ENCODE measurements at places on chromosomes 5 and 9. TPM values are rescaled to one million over a fixed set of nuclear protein-coding genes. Genes with fewer than 3 reads are reported as not detected.

- peaks cover 28% of the 10 kb centered on the region for H3K4me1 ChIP-seq
- H3K27ac ChIP-seq: peak overlapping the region; percentile 6
- no peak overlapping the region for H3K4me3 ChIP-seq
Observed at GRCh38 chr5:83374547-83374946, 97.0 kb upstream of the VCAN start.

DNA sequence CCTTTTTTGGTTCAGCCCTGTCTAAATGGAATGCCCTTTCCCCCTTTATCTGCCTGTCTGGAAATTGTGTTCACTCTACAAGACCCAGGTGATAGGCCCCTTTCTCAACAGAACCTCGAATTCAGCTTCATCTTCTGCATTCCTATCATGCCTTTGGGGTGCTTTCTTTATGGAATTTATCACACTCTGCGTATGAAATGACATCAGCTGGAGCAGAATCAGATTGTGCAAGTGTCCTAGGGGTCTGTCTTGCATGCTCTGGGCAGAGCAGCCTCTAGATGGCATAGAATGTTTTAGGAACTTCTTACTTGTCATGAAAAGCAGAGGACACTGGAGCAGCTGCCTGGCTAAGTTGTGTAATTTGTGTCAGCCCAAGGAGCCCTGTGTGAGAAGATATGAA is 84.9 kb downstream of the ISL1 start:
- H3K4me1 ChIP-seq: peaks cover 7% of the 10 kb centered on the region
- no peaks in the 10 kb centered on the region for H3K36me3 ChIP-seq
- H3K27me3 ChIP-seq: no peaks in the 10 kb centered on the region
- no peak overlapping the region for H3K4me3 ChIP-seq
- no peak overlapping the region for H3K27ac ChIP-seq

DNA sequence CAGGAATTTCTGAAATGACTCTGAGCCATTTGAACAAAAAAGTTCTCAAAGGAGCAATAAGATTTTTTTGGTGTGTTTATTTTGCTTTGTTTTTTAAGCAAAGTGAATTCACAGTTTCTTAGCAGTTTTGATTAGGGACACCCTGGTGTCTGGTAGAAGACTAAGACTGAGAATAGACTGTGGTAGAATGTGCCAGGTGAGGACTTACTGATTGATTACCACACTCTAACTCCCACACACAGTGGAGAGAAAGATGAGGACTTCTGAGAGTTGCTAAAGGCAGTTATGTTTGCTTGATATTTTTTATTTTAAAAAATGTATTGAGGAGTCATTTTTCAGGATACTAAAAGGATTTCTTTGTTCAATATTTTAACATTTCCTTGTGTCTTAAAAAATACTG is 175.1 kb downstream of the CD180 start:
- H3K27me3 ChIP-seq: no peaks in the 10 kb centered on the region
- H3K27ac ChIP-seq: no peak overlapping the region
- H3K36me3 ChIP-seq: no peaks in the 10 kb centered on the region
- H3K4me1 ChIP-seq: peaks cover 8% of the 10 kb centered on the region
- DNase-seq: no peak
- H3K4me3 ChIP-seq: no peak overlapping the region

DNA sequence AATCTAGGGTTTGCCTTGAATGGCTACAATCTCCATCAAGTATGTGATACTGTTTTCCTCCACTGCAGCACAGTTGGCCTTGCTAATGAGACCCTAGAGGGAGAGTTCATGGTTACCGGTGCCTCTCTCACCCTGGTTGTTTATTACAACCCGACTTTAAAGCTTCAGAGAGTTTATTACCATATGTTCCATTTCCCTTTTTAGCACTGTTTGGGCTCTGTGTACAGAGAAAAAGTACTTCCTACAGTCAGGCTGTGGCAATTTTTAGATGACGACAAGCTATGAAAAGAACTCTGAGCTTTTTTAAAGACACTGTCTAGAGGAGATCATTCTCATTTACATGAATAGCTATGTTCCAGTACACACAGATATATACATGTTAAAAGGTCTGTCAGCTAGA is 48.8 kb upstream of the PLCXD3 start:
- no peaks in the 10 kb centered on the region for H3K4me1 ChIP-seq
- H3K27me3 ChIP-seq: no peaks in the 10 kb centered on the region
- no peak for DNase-seq
- H3K27ac ChIP-seq: no peak overlapping the region

DNA sequence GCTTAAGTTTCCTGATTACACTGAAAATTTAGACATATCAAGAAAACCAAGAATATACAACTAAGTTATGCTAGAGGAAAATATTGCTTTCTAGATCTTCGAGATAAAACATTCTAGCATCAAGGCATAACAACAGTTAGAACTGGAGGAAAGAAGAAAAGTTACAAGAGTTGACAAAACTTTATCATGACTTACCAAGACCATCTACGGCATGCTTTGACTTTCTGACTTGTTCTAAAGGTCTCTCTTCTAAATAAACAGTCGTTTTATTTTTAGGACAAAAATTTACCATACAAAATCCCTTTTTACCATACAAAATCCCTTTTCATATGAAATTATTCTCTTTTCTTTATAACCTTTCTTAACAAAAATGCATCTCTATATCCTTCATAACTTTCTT is 1110.1 kb upstream of the CDH10 start:
- H3K27me3 ChIP-seq: no peaks in the 10 kb centered on the region
- no peak for DNase-seq
- H3K36me3 ChIP-seq: no peaks in the 10 kb centered on the region

- no peaks in the 10 kb centered on the region for H3K36me3 ChIP-seq
- no peak overlapping the region for H3K4me3 ChIP-seq
- peak; percentile 47 for DNase-seq
- no peak overlapping the region for H3K27ac ChIP-seq
- peaks cover 3% of the 10 kb centered on the region for H3K4me1 ChIP-seq
Observed at GRCh38 chr9:130823435-130823834, 11.6 kb upstream of the ABL1 start.

- peaks cover 6% of the 10 kb centered on the region for H3K27me3 ChIP-seq
- H3K4me3 ChIP-seq: no peak overlapping the region
- H3K36me3 ChIP-seq: no peaks in the 10 kb centered on the region
- H3K4me1 ChIP-seq: peaks cover 9% of the 10 kb centered on the region
Observed at GRCh38 chr9:114149181-114149580, 6.2 kb upstream of the COL27A1 start.

GRCh38 chr9:1216532-1216931 is 166.4 kb downstream of the DMRT2 start:
- H3K27ac ChIP-seq: no peak overlapping the region
- H3K36me3 ChIP-seq: no peaks in the 10 kb centered on the region
- H3K27me3 ChIP-seq: no peaks in the 10 kb centered on the region

DNA sequence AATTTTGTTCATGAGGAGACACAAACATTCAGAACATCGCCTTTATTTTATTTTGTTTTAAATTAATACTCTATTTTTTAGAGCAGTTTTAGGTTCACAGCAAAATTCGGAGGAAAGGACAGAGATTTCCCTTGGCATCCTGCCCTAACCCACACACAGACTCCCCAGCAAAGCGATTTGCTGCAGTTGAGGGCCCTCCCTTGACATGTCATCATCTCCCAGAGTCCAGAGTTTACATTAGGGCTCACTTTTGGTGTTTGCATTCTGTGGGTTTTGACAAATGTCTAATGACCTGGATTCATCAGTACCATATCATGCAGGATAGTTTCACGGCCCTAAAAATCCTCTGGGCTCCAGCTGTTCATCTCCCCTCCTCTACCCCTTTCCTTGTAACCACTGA is 33.6 kb upstream of the COL5A1 start:
- DNase-seq: peak; percentile 51
- H3K4me1 ChIP-seq: peaks cover under 1% of the 10 kb centered on the region
- H3K27ac ChIP-seq: no peak overlapping the region
- H3K36me3 ChIP-seq: no peaks in the 10 kb centered on the region

DNA sequence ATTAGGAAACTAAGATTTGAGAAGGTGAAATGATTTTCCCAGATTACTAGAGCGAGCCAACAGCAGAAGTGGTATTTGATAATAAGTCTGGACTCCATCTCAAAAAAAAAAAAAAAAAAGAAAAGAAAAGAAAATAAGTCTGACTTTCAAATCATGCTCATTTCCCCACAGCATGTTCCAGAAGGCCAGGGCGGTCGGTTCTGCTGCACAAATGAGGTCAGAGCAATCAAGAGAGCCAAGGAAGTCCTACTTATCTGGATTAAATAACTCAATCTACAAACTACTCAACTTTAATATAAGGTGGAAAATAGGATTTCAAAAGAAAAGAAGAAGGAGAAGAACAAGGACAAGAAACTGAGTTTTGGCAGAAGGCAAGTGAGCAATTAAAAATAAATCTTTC is 130.4 kb upstream of the RASA1 start:
- no peaks in the 10 kb centered on the region for H3K4me1 ChIP-seq
- H3K36me3 ChIP-seq: no peaks in the 10 kb centered on the region
- H3K27me3 ChIP-seq: no peaks in the 10 kb centered on the region
- DNase-seq: no peak
- no peak overlapping the region for H3K27ac ChIP-seq

GRCh38 chr9:117707561-117707960 is 3.4 kb downstream of the TLR4 start:
- H3K4me1 ChIP-seq: peaks cover 4% of the 10 kb centered on the region
- no peak for DNase-seq
- H3K36me3 ChIP-seq: no peaks in the 10 kb centered on the region
- H3K27ac ChIP-seq: no peak overlapping the region

- H3K27ac ChIP-seq: peak overlapping the region; percentile 93
- H3K36me3 ChIP-seq: no peaks in the 10 kb centered on the region
Observed at GRCh38 chr9:89606624-89607311, 2.0 kb downstream of the GADD45G start.

DNA sequence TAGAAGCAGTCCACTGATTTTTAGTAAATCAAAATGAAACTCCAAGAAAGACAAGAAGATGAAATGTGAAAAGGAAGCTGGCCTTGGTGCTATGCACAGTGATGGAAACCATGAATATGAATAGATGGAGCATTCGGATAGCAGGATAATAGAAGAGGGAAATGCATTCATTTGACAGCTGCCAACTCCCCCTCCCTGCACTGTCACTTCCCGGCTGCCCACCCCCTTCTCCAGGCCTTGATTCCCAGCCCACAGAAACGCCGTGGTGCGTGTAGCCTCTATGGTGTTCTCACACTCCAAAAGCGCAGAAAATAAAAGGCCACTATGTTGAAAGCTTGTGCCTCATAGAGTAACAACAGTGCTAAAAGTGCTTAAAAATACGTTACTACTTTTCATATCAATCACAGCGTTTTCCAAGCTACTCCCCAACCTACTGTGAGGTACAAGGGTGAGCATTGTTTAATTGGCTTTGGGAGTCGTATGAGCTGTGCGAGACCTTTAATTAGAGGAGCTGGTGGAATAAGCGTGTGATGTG is 26.1 kb upstream of the IFNK start:
- peaks cover 17% of the 10 kb centered on the region for H3K4me1 ChIP-seq
- H3K4me3 ChIP-seq: no peak overlapping the region
- no peaks in the 10 kb centered on the region for H3K36me3 ChIP-seq
- no peaks in the 10 kb centered on the region for H3K27me3 ChIP-seq
- DNase-seq: no peak

- H3K27me3 ChIP-seq: no peaks in the 10 kb centered on the region
- H3K4me1 ChIP-seq: peaks cover 8% of the 10 kb centered on the region
- no peak overlapping the region for H3K27ac ChIP-seq
- no peaks in the 10 kb centered on the region for H3K36me3 ChIP-seq
Observed at GRCh38 chr5:67581203-67581602, 384.6 kb upstream of the CD180 start.

DNA sequence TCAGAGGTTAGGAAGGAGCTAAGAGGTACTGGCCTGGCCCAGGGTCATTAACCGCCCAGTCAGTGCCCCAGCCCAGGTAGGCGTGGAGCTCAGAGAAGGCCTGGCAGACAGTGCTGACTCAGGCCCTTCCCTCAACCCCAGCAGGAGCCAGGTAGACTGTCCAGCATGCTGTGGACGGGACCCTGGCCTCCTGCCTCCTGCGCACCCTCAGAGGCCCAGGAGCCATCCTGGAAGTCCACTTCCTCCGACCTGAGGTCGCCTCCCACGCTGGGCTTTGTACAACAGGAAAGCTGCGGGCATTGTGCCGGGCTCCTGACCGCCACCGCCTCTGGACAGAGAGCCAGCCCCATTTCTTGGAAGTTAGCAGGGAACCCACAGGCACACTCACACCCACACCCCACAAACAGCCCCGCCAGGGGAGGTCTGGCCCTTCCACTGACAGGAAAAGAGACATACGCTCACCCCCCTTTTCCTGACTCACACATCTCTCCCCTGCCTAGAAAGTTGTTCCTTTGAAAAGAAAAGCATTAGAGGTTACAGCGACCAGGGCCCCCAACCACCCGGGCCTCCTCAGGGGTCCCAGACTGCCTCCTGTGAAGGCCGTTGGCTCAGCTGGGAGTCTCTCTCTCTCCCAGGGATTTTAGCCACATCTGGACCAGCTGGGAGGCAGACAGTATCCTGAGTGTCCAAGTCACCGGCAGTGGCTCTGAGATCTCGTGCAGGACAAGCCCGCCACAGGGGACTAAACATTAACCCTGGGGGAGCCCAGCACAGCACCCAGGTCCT is 7.7 kb downstream of the RALGDS start:
- no peak overlapping the region for H3K4me3 ChIP-seq
- peaks cover 5% of the 10 kb centered on the region for H3K4me1 ChIP-seq
- peak overlapping the region; percentile 85 for H3K27ac ChIP-seq
- H3K27me3 ChIP-seq: no peaks in the 10 kb centered on the region
- no peak for DNase-seq
- no peaks in the 10 kb centered on the region for H3K36me3 ChIP-seq

DNA sequence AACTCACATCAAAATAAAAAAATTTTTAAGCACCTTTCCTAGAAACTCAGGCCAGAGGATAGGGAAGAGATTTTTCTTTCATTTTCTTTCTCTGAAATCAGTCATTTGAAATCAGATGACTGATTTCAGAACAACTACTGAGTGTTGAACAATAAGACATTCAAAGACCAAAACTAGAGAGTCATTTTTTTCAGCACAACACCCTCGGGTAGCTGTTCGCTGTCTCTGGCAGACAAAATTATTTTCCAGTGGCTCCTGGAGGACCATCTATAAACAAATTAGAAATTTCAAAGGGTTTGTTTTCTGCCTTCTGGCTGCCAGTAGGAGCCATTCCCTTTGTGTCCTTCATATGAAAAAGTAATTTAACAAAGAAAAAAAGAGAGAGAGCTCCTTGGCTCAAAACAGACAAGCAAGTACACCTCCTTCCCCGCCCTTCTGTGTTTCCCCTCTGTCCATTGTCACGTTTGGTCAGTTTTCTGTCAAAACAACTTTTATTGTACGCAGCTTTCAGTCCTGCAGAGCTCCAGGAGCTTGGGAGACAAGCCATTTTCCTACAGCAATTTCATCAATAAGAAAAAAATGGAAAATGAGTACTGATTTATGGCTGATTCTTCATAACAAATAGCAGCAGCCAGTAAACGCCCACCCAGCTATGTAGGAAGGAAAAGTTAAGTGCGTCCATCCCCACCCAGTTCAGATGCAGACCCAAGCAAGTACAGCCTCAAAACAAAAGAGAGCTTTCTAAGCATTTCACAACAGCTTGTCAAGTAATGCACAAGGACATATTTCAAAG is 405.2 kb downstream of the ZNF608 start:
- no peaks in the 10 kb centered on the region for H3K36me3 ChIP-seq
- H3K27ac ChIP-seq: no peak overlapping the region
- DNase-seq: no peak
- no peaks in the 10 kb centered on the region for H3K27me3 ChIP-seq
- peaks cover 23% of the 10 kb centered on the region for H3K4me1 ChIP-seq
- H3K4me3 ChIP-seq: no peak overlapping the region

CAVIN4 gene
- 0.64 TPM for total RNA-seq

SLC22A4 gene
- 10.9 TPM for total RNA-seq

DAPK1 gene
- total RNA-seq: 155 TPM

TSSK1B gene
- total RNA-seq: 0.28 TPM

PTGDS gene
- total RNA-seq: 29.5 TPM

ARL14EPL gene
- total RNA-seq: not detected

C9orf43 gene
- 1.2 TPM for total RNA-seq

ADAMTS2 gene
- 30.1 TPM for total RNA-seq

TTC16 gene
- total RNA-seq: 5.6 TPM

CARD19 gene
- total RNA-seq: 44.1 TPM

CCDC152 gene
- 0.98 TPM for total RNA-seq

Data from lung (tissue), 17 donors.